Stimulated activated CD4-positive, alpha-beta T cell treated with anti-CD3 and anti-CD28 coated beads, Interleukin-1b, Interleukin-23, amount 100 ng/mL, for 1 hour (primary cell): ENCODE measurements at places on chromosomes 4 and X.

DNA sequence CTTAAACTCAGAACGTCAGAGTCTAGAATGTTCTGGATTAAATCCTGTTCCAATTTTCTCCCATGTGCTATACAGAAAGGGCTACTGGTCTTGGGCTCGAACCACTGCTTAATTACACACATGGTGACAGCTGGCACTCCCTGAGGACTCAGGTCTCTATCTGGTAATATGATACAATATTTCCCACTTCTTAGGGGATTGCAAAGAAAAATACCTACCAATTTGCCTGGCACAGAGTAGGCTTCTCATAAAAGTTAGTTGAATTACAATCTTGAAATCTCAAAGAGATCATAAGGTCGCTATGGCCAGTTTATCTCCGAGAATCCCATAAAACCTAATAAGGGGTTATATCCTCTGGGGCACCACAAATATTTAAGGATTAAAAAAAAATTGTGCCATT, 8.6 kb downstream of the GPM6B start:
- DNase-seq: no peak

DNA sequence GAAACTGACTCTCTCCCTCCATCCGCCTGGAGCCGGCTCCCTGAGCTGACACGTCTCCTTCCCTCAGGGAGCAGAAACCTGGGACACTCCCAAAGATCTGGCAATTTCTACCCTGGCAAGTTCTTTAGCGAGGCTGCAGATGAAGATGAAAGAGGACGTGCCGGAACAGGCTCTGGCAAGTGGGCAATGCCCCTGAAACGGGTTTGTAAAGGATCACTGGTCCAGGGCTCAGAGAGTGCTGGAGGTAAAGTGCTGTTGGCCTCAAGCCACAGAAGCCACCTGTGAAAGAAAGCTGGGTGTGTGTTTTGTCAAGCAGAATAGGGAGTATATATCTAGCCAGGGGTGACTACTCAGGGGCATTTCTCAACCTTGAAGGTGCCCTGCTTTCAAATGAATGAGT, 131.4 kb upstream of the ATP6AP2 start:
- DNase-seq: no peak

- no peak for DNase-seq
Observed at GRCh38 chrX:81280148-81280547, 78.2 kb downstream of the SH3BGRL start.

DNA sequence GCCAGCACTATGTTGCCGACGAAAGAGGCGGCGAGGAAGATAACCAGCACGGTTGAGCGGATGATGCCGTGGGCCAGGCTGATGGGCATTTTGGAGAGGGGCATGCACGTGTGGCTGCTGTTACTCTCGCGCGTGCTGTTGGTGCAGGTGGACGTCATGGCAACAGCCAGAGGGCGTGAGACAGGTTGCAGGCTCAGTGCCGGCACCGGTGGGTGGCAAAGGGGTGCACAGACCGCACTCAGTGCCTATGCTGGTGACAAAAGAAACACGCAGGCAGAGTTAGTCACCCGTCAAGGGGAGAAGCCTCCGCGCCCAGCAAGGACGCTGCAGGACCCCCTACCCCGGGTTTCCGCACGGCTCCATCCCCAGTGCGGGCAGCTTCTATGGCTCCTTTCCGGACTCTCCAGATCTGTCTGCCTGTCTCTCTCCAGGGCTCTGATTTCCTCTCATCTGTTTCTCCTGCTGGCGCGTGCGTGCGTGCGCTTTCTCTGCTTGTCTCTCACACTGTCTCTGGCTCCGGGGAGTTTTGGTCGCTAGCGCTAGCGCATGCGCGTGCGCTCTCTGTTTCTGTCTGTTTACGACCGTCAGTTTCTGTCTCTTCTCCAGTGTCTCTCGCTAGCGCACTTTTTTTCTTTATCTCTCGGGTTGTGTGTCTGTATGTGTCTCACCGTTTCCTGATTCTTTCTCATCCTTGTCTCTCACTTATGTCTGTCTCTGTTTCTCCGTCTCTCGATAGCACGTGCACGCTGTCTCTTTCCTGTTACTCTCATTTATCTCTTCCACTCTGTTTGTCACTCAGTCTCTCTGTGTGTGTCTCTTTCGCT, 2.1 kb downstream of the GPR101 start:
- no peak for DNase-seq

DNA sequence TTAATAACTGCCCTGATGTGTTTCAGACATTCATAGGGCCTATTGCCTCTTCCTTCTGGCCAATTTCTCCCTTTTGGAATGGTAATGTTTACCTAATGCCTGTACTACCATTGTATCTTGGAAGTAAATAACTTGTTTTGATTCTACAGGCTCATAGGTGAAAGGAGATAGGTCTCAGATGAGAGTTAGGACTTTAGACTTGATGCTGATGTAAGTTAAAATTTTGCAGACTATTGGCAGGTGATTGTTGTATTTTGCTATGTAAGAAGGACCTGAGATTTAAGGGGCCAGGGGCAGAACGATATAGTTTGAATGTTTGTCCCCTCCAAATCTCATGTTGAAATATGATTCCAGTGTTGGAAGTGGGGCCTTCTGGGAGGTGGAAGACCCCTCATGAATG, 215.5 kb downstream of the SLC39A8 start:
- no peak for DNase-seq

GRCh38 chr4:8120501-8120900, 38.1 kb downstream of the ABLIM2 start:
- DNase-seq: no peak

DNA sequence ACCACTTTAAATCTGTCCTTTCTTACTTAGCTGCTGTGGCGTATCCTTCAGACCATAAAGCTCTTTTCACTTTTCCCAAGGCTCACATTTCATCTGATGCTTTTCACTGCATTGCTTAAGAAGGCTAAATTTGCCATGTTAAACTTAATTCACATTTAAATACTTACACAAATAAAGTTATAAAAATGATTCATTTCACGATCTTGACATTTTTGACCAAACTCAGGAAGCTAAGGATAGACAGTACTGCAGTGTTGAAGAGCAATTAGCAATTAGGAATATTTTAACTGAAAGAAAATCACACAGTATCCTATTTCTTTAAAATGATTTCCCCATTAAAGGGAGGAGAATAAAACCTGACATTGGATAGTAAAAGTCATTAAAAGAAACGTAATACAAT, 1038.6 kb downstream of the STPG2 start:
- no peak for DNase-seq

GRCh38 chr4:176539091-176539784, 219.5 kb downstream of the SPCS3 start:
- no peak for DNase-seq

GRCh38 chr4:188439641-188440311, 300.5 kb downstream of the TRIML1 start:
- no peak for DNase-seq

DNA sequence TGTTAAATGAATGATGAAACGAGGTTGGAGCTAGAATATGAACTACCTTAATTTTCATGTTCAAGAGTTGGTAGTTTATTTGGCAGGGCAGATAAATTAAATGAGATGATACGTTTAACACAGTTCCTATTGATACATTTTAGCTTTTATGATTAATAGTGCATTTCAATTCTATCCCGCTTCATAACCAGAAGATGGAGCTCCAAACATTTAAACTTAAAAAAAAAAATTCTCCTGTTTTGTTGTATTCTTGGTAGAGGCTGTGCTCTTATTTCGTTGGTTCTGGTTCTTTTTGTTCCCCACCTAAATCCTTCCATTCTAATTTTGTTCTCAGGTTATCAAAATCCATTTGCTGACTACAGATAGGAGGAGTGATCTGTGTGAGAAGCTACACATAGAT, 71.8 kb upstream of the PTPN13 start:
- DNase-seq: no peak

DNA sequence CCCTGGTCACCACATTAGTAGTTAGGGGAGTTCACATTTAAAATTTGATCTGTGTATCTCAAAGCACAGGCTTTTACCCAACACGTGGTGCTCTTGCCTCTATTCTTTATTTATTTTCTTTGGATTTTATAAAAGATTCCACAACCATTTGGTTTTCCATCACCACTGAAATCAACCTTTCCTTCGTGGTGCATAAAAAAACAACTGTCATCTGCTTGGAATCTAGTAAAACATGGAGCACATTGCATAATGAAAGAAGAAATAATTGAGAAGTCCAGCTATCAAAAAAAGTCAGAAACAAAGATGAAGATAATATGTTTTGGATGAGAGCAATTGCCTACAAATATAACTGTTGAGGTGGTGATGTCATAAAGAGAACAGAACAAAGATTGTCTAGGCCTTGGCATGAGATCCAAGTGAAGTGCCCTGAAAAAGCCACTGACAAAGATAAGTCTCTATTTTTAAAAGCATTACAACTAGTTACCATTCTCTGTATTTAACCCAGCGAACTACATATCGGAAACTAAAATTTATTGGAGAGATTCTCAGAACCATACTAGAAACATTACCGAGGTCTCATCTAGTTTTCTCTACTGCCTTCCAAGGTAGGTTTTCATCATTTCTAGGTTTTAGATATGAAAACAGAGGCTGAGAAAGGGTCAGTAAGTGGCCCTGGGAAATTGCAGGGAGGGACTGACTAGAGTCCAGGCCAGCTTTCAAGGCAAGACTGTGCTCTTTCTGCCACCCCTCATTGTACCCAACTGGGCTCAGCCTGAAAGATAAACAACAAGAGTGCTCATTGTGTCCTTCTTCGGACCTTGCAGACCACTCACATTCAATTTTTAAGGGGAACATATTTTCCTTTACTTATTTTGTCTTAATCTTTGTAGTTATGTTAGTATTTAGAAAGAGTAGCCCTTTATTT, 127.3 kb downstream of the MAD2L1 start:
- no peak for DNase-seq
